ENCODE measurements at places on chromosomes 6 and 20.

GRCh38 chr6:43771858-43772680 is 2.1 kb downstream of the VEGFA start:
- DNase-seq = no peak

- DNase-seq = no peak
Observed at GRCh38 chr6:74805916-74806696, 399.7 kb downstream of the COL12A1 start.

DNA sequence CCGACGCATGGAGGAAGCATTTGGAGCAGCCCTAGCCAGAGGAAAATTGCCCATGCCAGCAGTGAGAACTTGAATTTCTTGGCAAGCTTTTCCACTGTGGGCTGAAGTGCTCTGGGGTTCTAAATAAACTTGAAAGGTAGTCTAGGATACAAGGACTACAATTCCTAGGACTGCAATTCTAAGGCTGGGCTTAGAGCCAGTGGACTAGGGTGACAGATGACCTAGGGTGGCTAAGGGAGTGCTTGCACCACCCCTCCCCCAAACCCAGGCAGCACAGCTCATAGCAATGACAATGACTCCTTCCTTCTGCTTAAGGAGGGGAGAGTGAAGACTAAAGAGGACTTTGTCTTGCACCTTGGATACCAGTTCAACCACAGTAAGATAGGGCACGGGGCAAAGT is 122.3 kb downstream of the THBS2 start:
- no peak for DNase-seq

- no peak for DNase-seq
Observed at GRCh38 chr6:137357948-137358266, 136.3 kb downstream of the OLIG3 start.

DNA sequence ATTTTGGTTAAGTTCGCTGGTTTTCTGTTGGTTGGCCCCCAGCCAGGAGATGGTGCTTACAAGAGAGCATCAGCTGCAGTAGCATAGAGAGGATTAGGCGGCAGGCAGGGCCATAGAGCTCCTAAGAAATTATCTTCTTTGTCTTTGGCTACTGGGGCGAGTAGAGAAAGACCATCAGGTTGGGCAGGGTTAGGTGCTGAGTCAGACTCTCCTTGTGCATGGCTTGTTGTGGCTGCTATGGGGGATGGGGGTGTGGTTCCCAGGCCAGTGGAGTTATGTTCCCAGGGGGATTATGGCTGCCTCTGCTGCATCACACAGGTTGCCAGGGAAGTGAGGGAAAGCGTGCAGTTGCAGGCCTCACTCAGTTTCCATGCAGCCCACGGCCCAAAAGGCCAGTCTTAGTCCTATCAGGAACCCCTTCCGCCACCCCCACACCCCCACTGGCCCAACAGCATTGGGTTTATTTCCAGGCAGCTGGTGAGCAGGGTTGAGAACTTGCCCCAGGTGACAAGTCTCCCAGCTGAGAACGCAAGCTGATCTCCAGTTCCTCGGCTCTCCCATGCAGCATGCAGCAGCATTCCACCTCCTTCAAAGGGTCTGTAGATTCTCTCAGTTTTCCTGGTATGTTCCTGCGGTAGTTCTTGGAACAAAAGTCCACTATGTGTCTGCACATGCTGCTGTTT is 243.7 kb downstream of the UTRN start:
- no peak for DNase-seq

GRCh38 chr6:157316871-157317814 is 6.2 kb downstream of the TMEM242 start:
- no peak for DNase-seq

DNA sequence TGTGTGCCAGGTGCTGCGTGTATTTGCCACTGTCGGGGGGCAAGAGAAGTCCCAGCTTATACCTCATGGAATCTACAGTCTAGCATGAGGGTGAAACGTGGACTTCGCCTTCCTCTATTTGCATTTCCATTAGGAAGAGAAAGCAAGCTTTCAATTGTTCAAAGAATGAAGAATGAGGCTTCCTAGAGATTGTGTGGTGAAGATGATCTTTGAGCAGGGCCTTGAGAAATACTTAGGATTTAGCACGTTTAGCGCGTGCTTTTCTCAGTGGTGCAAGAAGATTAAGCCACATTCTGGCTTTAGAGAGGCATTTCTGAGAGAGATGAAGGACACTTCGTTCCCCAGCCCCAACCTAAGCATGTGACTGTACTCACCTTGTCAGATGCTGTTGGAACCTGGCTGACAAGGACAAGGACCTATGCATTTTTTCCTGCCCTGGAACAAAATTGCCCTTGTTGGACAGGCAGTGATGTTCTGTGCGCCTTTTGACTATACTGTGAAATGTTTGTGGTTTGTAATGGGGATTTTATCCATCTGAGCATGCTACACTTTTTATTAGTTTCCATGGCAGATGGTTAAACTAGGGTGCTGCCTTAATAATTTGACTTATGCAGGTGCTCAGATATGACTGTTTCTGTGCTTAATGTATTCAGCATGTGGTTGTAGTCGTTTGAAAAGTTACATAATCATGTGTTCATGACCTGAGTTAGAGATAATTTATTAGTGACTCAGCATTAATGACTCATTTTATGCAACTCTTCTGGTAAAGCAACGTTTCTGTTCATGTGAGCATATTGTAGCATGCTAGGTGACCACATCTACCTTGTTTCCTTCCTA is 10.7 kb downstream of the TULP4 start:
- no peak for DNase-seq

- DNase-seq = no peak
Observed at GRCh38 chr6:31859923-31860322, 2.7 kb downstream of the NEU1 start.

DNA sequence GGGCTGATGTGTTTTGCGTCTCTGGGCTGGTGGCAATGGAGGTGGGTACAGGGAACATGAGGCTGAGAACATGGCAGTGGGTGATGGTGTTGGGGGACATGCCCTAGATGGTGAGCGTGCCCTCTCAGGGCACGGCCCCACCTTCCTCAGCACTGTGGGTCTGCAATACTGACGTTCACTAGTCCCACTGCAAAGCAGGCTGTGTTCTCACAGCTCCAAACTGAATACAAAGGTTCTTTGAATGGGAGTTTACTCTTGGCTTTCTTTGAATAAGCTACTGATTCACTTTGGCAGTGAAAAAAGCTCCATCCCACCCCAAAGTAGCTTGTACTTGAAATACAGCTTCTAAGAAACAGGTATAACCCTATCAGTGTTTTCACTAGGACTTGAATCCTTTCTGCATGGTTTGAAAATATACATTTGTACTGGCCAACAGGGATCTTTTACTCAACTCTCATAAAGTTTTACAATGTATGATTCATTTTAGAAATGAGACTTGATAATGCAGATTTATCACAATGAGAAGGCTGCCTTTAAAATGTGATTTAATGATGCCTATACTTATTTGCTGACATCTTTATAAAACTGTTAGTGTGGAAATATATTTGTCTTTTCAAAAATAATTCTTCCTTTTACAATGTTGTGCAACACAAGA is 400.7 kb downstream of the ZFAND3 start:
- no peak for DNase-seq

DNA sequence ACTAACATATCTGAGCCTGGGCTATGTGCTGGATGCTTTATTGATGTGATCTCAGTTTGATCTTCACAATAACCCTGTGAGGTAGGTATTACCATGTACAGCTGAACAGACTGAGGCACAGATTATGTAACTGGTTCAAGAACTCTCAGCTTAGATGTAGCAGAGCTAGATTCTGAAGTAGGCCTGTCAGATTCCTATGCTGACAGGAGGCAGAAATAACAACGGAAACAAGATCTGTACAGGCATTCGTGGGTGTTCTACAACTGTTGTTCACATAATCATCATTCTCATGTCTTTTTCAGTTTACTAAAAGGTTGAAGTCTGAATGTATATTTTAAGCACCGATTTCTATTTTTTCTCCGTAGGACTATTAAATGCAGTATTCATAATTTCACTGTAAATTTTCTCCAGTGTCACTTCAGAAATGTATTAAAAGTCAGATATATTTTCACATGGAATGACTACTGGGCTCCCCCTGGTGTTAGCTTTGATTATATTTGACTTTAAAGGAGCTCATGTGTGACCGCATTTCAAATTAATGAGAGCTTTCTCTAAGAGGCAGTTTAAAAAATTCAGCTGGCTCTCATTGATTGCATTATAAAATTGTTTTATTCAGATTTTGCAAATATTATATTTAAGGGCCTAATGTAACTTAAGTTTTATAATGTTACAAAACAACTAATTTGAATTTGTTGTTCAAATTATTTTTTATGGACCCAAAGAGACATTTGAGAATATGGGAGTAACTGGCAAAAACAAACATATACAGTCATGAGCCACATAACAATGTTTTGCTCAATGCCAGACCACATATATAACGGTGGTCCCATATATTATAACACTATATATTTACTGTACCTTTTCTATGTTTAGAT is 36.4 kb upstream of the SLC17A4 start:
- no peak for DNase-seq

GRCh38 chr6:4318321-4318720 is 182.9 kb upstream of the ECI2 start:
- DNase-seq = no peak

DNA sequence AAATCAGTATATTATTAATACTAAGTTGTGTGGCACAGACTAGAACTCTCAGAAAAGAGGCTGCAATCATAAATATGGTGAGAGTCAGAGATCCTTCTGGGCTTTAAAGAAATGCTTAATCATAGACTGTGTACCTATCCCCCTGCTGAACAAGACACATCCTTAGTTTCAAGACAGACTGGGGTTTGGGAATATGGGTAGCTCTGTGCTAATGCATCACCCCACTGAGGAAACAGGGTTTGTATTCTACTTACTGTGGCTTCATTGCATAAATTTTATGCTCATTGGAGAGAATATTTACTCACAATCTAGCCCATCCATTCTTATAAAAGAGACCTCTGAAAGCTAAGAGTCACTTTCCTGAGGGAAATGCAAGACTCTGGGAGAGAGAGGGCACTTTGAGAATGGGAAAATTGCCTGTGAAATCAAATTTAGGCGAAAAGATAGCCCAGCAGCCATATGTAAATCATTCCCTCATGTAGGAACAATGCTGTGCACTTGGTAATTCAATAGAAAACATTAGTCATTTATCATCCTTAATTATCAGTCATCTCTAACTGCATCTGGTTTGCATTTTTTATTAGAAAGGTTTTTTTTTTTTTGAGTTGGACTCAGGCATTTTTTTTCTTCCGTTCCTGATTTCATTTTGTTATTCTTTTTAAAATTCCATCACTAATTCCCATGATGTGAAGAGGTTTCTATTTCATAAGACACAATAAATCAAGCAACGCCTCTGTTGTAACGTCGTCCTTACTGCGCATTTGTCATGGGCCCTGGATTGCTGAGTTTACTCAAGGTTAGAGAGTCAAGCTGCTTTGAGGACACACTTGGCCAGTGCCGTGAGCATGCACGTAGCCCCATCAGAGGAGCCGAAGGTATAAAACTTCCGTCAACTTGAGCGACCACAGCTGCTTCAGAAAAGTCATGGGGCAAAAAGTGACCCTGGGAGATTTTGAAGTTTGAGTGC is 91.8 kb downstream of the TRMT11 start:
- DNase-seq = no peak

DNA sequence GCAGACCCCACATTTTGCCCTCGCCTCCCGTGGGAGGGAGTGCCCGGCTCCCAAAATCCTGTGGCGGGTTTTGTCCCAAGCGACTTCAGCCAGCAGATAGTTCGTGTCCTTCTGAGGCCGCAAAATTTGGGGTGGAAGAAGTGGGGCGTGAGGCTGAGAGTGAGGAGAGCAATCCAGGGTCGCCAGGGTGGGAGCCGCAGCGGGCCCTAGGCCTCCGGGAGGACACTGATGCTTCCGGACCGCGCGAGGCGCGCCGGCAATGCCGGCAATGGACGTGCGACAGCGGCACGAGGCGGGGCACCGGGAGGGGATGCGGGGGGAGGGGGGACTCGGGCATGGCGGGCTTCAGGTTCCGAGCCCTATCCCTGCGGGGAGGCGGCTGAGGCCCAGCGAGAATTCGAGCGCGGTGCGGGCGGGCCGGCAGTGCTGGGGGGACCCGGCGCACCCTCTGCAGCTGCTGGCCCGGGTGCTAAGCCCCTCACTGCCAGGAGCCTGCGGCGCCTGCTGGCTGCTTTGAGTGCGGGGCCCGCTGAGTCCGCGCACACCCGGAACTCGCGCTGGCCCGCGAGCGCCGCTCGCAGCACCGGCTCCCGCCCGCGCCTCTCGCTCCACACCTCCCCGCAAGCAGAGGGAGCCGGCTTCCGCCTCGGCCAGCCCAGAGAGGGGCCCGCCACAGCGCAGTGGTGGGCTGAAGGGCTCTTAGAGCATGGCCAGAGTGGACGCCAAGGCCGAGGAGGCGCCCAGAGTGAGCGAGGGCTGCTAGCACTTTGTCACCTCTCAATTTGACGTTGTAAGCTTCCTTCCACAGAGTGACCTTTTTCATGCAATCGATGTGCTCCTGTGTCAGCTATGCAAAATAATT is 143.8 kb downstream of the LPA start:
- DNase-seq = peak; percentile 58

DNA sequence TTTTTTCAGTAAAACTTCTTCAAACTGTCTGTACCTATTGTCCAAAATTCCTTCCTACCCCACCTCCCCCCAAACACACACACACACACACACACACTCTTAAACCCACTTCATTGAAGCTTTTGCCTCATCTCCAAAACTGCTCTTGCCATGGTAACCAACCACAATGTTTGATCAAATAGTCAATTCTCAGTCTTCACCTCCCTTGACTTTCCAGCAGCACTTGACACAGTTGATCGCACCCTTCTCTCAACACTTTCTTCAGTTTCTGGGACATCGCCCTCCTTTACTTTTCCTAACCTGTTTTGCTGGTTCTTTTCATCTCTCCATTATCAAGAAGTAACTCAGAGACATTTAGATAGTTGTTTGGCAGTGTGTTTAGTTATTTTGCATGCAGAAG is 71.5 kb upstream of the COL21A1 start:
- DNase-seq = no peak

DNA sequence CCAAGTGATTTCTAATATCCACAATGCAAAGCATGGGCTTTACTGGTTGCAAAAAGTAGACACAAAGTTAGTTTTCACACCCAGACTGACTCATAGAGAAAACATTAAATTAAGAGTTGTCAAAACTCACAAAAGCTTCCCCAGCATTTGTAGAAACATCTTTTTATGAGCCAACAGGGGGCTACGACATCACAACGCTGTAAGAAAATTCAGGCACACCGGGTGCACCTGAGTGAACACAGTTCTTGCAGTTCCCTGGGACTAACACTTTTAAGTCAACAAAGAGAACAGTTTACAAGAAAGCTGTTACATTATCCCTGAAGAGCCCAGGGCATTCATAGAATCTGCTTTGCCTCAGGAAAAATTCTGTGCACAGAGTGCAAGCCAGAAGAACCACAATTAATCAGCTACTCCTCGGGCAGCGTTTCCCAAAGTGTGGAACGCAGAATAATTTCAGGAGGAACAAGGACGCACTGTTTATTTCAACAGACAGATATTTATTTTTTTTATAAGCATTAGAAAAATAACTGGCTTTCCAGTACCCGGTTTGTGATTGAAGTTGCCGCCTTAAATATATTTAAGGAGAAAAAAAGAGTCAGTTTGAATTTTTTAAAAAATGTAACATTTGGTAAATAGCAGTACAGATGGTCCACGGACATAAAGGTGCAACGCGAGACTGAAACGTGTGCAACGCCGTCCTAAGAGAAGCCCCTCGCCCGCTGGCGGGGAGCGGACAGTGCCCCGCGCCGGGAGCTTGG is 1.2 kb downstream of the NCOA5 start:
- DNase-seq = no peak
